Hindlimb muscle (tissue), 1 donor: ENCODE measurements at places on chromosomes 1 and 21. TPM values are rescaled to one million over a fixed set of nuclear protein-coding genes. Genes with fewer than 3 reads are reported as not detected.

GRCh38 chr1:18908911-18909771, 6.8 kb upstream of the ALDH4A1 start:
- no peak for DNase-seq

The LAPTM5 gene
- polyA plus RNA-seq: 26.3 TPM

The C1orf141 gene
- not detected for polyA plus RNA-seq

- no peak for DNase-seq
Observed at GRCh38 chr1:3101124-3101939, 32.3 kb downstream of the PRDM16 start.

DNA sequence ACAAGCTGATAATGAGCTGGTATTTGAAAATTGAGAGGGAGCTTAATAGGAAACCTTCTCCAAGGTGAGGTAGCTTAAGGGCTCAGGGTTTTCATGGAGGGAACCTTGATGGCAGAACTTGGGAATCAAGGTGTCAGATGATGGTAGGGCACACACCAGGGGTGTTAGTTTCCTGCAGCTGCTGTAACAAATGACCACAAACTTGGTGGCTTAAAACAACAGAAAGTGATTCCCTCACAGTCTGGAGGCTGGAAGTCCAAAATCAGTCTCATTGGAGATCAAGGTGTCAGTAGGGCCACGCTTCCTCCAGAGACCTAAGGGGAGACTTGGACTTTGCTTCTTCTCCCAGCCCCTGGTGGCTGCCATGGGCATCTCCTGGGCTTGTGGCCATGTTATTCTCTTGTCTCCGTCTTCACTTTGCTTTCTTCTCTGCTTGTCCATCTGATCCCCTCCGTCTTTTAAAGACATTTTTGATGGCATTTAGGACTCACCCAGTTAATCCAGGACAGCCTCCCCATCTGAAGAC, 45.5 kb downstream of the HUNK start:
- DNase-seq: no peak

The DIRAS3 gene
- 3.9 TPM for polyA plus RNA-seq

DNA sequence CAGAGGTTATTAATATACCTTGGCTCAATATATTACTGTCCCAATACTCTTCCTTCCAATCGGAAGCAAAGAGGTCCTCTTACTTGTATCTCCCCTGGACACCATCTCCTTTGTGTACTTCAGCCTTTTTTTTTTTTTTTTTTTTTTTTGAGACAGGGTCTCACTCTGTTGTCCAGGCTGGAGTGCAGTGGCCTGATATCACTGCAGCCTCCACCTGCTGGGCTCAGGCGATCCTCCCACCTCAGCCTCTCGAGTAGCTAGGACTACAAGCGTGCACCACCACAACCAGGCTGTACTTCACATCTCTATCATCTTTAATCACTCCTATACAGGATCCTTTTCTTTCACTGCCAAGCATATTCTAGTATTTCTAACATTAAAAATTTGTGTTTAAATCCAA, 2.8 kb upstream of the DARS2 start:
- DNase-seq: no peak

The OR4F16 gene
- not detected for polyA plus RNA-seq

- no peak for DNase-seq
Observed at GRCh38 chr1:94651076-94651475, 109.5 kb upstream of the F3 start.

The KCNJ9 gene
- polyA plus RNA-seq: 0.09 TPM

The BGLAP gene
- 3.3 TPM for polyA plus RNA-seq

DNA sequence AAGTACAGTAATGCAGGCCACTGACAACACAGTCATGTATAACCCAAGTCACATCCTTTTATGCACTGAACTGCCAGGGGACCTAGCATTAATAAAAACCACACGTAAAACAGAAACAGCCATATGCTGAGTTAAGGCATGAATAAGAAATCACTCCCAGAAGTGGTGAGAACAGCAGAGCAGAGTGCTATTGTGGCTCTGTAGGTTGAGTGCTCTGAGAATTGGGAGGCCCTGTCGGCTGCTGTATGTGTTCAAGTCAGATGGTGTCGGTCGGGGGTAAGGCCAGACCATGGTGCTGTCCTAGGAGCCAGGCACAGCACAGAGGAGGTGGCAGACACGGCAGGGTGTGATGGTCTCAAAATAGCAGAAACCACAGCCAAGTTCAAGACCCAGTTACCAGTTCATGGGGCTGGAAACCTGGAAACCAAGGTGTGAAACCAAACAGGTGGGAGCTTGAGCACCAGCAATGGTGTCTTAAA, 126.6 kb upstream of the COA6 start:
- no peak for DNase-seq

The PDE9A gene
- 7.5 TPM for polyA plus RNA-seq

DNA sequence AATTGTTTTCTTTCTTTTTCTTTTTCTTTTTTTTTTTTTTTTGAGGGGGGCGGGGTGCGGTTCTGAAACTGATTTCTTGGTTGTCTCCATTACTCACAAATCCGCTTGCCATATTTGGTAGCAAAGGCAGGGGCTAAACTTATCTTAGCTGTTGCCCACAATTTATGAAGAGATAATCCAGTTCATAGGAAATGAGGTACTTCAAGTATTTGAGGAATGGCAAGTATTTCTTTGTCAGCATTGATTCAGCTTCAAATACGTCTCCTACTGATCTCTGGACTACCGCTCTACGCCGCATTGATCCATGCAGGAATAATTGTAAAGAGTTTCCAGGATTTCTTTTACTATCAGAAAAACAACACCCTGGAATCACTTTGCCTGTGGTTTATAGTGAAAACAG, 289.2 kb upstream of the DPYD start:
- DNase-seq: no peak

The OR2T2 gene
- not detected for polyA plus RNA-seq
